Vagina (tissue), 2 donors: ENCODE measurements at places on chromosomes 7 and 10.

GRCh38 chr7:71687831-71688599 is 556.1 kb downstream of the GALNT17 start:
- H3K4me1 ChIP-seq: no peaks in the 10 kb centered on the region
- no peak for DNase-seq
- no peak overlapping the region for H3K27ac ChIP-seq
- no peak overlapping the region for H3K4me3 ChIP-seq

DNA sequence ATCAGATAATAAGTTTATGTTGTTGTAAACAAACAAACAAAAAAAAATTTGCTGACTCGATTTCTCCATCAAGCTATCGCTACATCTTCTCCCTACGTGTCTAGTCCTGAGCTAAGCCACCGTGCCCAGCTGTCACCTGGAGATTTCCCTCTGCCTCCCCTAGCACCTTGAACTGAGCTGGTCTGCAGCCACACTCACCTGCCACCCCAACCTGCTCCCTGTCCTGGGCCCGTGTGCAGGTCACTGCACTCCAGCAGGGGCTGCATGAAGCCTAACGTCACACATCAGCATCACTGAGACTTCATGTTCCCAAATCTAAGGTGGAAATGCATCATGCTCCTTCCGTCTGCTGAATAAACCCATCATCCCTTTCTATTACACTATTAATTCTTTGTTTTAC is 44.4 kb downstream of the TEX36 start:
- H3K27me3 ChIP-seq: no peaks in the 10 kb centered on the region
- H3K4me1 ChIP-seq: no peaks in the 10 kb centered on the region
- DNase-seq: no peak
- no peak overlapping the region for H3K4me3 ChIP-seq

GRCh38 chr7:155756322-155756721 is 55.9 kb downstream of the SHH start:
- no peak overlapping the region for H3K4me3 ChIP-seq
- no peak for DNase-seq
- no peaks in the 10 kb centered on the region for H3K27me3 ChIP-seq
- no peak overlapping the region for H3K27ac ChIP-seq

DNA sequence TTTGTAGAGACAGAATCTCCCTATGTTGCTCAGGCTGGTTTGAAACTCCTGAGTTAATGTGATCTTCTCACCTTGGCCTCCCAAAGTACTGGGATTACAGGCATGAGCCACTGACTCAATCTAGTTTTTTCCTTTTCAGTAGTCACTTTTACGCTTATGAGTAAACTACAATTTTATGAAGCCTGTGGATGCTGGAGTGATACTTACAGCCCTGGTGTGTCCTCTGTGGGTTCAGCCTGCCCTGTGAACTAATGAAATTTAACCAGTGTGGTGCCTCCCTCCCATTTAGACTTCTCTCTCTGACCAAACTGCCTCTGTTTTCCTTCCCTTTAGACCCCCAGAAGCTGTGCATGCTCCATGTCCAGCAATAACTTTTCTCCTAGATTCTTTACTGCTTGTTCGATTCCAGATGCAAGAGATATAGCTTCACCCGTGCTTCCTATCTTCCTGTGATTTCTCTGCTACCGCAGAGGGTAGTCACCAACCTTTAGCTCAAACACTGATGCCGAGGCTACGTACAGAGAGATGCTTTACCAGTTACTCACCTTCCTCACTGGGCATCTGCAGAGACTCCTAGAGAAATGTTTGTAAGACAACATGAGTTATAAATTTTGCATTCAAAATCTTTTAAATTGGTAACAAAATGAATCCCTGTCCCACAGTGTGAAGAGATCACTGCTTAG is 90.8 kb downstream of the KIAA1217 start:
- no peaks in the 10 kb centered on the region for H3K4me1 ChIP-seq
- H3K27me3 ChIP-seq: no peaks in the 10 kb centered on the region
- no peaks in the 10 kb centered on the region for H3K36me3 ChIP-seq
- no peak overlapping the region for H3K4me3 ChIP-seq

- peaks cover 10% of the 10 kb centered on the region for H3K4me1 ChIP-seq
- no peak overlapping the region for H3K27ac ChIP-seq
- H3K36me3 ChIP-seq: no peaks in the 10 kb centered on the region
Observed at GRCh38 chr7:73972614-73973013, 55.4 kb upstream of the ELN start.

DNA sequence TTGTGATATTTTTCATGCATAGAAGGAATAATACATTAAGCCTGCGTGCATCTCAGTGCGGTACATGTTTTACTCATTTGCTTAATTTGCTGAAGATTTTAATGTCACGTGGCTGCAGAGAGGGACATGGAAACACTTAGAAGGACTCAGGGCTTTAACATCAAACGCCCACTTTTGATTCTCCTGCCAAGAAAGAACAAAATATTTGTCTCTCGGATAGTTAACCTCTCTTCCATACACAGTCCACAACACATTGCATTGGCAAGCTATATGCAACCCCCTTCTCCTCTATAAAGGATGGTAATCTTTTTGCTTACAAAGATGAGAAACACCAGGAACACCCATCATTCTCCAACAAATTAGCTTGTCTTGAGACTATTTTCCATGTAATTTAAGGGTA is 148.0 kb upstream of the NRP1 start:
- H3K36me3 ChIP-seq: no peaks in the 10 kb centered on the region
- no peak overlapping the region for H3K27ac ChIP-seq
- no peaks in the 10 kb centered on the region for H3K27me3 ChIP-seq

DNA sequence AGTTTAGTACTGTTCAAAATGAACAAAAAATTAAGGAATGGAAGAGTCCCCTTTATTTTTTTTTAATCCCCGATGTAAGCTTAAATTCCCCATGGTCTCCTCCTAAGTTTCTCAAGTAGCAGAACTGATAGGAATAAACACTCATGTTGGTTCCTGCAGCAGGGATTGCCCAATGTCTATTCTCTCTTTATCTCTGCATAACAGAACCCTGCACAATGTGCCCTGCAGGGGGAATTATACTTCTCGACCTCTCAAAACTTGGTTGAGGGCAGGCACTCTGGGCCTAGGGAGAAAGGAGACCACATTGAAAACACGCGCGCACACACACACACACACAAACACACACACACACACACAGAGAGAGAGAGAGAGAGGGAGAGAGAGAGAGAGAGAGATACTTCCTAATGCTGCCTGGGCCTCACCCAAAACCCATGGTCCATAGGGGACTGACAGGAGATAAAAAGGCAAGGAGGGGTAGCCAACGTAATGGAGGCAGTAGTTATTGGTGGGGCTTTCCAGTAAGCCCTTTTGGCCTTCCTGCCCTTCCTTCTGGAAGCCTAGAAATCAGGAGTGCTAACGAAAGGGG is 22.7 kb downstream of the JAZF1 start:
- H3K27me3 ChIP-seq: no peaks in the 10 kb centered on the region
- H3K4me1 ChIP-seq: peaks cover 64% of the 10 kb centered on the region
- no peak overlapping the region for H3K27ac ChIP-seq
- DNase-seq: no peak
- no peak overlapping the region for H3K4me3 ChIP-seq

DNA sequence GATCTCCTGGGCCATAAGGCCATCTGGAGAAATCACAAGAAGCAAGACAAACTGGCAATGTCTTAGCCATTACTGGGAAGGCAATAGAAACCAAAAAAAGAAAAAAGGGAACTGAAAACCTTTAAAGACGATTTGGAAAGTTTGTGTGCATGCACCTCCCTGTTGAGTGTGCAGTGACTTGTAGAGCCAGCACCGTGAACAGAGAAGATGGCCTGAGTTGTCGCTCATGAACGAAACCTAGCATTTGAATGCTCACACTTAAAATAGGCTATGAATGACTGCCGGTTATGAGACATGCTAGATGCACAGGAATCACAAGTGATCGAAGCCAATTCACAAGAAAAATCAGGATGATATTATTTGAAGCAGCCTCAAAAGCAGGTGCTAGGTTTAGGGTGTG is 151.3 kb upstream of the ADO start:
- DNase-seq: no peak
- H3K4me3 ChIP-seq: no peak overlapping the region

GRCh38 chr7:4233146-4233545 is 448.9 kb upstream of the FOXK1 start:
- no peaks in the 10 kb centered on the region for H3K27me3 ChIP-seq
- H3K36me3 ChIP-seq: no peaks in the 10 kb centered on the region
- no peaks in the 10 kb centered on the region for H3K4me1 ChIP-seq
- no peak for DNase-seq
- no peak overlapping the region for H3K4me3 ChIP-seq

GRCh38 chr10:28130267-28130666 is 131.4 kb upstream of the ODAD2 start:
- H3K36me3 ChIP-seq: no peaks in the 10 kb centered on the region
- no peak for DNase-seq
- no peak overlapping the region for H3K27ac ChIP-seq
- H3K4me3 ChIP-seq: no peak overlapping the region

DNA sequence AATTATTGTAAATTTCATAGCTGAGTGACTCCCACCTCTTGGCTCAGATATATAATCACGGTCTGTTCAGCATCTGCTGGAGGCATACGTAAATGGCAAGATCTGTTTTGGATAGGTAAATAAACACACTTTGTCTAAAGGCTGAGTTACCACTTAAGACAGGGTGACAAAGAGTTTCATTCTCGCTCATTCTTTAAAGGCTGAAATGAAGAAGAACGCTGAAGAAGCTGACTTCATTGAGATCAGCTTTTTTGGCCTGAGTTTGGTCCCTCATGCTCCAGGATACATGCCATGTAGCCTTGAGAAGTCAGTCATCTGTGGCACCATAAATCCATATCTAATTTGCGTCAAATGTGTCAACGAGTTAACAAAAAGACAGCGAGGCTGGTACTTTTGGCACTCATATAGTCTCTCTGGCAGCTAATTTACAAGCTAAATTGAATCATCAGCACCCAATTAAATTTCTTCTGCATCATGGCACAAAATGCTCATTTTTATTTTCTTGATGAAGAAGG is 309.9 kb downstream of the GPAM start:
- no peaks in the 10 kb centered on the region for H3K4me1 ChIP-seq
- no peak overlapping the region for H3K4me3 ChIP-seq
- no peak overlapping the region for H3K27ac ChIP-seq
- no peaks in the 10 kb centered on the region for H3K27me3 ChIP-seq
- DNase-seq: no peak

DNA sequence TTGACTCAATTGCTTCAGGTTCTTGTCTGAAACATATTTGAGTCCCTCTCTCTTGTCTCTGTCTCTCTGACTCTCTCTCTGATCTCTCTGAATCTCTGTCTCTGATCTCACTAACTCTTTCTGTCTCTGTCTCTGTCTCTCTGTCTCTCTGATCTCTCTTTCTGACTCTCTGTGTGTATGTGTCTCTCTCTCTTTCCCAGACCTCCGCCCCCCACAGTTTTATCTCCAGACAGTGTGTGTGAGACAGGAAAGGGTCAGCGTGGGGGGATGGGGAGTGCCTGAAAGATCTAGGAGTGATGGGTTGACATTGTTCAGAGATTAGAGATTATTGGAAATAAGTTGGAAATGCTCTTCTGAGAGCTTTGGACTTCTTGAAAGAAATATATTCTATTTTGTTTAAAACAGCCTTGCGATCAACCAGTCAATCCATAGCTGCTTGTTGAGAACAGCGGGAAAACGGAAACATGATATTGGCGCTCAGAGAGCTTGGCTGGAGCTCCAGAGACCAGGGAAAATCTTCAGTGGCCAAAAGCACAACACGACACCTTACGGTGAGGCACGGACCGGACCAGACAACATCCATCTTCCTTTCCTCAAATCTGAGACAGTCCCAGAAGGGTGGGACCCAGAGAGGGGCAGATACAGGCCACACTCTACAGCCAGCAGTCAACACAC is 35.5 kb downstream of the CALML3 start:
- H3K4me1 ChIP-seq: peaks cover 26% of the 10 kb centered on the region
- no peaks in the 10 kb centered on the region for H3K27me3 ChIP-seq
- H3K36me3 ChIP-seq: no peaks in the 10 kb centered on the region
- DNase-seq: no peak
- no peak overlapping the region for H3K27ac ChIP-seq

DNA sequence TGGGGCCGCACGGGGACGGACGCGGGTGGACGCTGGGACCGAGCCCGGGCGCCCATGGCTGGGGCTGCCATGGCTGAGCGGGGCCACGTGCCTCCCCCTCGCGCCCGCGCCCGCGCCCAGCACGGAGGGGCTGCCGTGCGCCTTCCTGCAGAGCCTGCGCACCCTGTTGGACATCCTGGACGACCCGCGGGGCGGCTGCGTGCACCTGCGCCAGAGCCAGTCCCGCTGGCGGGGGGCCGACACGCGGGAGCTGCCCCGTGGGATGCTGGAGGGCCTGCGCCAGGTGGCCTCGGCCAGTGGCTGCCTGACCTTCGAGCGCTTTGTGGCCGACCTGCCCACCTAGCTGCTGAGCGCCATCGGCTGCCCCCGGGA is 72.5 kb upstream of the KCTD7 start:
- H3K27ac ChIP-seq: no peak overlapping the region
- no peak for DNase-seq
- no peaks in the 10 kb centered on the region for H3K27me3 ChIP-seq
- H3K4me3 ChIP-seq: no peak overlapping the region
- peaks cover 35% of the 10 kb centered on the region for H3K36me3 ChIP-seq

DNA sequence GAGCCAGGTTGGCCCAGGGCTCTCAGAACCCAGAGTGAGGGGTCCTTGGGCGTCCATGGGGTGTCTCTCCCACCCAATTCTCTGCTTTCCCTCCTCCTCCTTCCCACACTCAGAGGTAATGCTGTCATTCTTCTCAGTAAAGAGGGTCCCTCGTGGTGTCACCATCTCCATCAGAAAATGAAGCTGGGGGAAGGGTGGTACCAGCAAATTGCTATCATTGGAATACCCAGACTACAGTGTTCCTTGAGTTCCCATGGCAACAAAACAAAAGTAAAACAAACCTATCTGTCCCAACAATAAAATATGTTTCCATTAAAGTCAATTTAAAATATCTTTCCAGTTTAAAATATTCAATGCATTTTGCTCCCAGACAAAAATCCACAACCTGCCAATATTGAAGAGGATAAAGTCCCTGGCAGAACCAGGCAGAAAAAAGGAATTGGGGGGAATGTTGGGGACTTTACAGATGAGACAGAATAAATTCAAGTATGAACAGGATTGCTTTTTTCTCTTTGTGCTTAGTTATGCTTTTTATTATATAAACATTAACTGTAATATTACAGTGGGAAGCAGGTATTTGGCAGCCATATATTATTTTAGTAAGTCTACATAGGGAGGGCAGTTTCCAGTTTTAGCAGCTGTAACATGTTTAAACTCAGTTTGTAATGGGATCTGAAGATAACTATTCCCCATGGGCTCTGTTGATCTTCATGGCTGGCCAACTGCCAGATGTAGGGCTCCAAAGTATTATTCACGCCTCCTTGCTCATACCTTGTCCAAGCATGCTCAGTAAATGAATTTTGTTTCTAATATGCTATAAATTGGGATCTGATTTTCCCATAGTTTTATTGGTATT is 182.1 kb downstream of the ARID5B start:
- no peaks in the 10 kb centered on the region for H3K27me3 ChIP-seq
- no peak overlapping the region for H3K4me3 ChIP-seq
- no peak for DNase-seq
- no peaks in the 10 kb centered on the region for H3K36me3 ChIP-seq
- H3K4me1 ChIP-seq: peaks cover 85% of the 10 kb centered on the region
